ENCODE measurements at places on chromosomes 2 and 18.

DNA sequence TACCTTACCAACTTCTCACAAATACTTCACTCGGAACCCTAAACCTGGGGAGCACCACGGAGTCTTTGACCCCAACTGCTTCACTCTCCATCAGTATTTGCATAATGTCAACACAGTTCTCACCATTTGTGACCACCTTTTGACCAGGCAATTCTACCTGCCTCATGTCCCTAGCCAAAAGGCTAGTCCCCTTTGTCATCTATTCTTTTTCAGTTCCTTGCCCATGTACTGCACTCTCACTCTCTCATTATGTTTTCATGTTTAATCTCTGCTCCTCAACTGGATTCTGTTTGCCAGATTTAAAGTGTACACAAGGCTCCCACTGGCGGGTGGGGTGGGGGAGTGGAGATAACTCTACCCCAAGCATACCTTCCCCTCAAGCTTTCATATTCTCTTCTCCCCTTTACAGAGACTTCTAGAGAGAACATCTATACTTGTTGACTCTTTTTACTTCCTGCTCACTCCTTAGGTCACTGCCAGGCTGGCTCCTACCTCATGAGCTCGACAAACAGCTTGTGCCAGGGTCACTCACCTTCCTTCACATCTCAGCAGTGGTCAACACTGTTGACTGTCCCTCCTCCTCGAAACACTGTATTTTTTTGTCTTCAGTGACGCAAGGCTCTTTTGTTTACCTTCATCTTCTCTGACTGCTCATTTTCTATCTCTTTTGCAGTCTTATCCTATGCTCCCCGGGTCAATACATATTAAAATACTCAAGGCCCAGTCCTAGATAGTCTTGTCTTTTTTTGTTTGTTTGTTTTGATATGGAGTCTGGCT lies 88.7 kb upstream of the MAP4K3 start:
- no peak for DNase-seq

DNA sequence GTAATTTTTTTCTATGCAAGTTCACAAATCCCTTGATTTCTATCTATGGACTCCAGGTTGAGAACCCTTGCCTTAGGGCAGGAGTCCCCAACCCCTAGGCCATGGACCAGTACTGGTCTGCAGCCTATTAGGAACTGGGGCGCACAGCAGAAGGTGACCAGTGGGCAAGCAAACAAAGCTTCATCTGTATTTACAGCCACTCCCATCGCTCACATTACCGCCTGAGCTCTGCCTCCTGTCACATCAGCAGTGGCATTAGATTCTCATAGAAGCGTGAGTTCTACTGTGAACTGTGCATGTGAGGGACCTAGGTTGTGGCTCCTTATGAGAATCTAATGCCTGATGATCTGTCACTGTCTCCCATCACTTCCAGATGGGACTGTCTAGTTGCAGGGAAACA lies 70.2 kb upstream of the SMAD2 start:
- DNase-seq = no peak

- no peak for DNase-seq
These were observed 98.6 kb downstream of the HDAC4 start for GRCh38 chr2:239302083-239302807.

DNA sequence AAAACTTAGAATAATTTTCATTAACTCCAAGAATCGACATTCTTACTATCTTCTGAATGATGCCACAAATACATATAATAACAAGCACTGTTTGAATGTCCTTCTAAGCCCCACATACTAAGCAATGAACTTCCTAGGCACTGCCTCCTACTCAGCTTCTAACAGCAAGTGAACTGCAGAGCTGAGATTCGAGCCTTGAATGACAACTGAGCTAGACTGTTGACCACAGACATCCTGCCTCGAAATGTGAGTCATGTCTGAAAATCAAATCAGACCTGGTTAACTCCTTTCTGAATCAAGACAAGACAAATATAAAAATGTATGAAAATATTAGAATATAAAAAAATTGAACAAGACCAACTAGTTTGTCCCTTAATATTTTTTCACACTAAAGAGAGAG lies 108.1 kb downstream of the MYT1L start:
- DNase-seq = no peak

DNA sequence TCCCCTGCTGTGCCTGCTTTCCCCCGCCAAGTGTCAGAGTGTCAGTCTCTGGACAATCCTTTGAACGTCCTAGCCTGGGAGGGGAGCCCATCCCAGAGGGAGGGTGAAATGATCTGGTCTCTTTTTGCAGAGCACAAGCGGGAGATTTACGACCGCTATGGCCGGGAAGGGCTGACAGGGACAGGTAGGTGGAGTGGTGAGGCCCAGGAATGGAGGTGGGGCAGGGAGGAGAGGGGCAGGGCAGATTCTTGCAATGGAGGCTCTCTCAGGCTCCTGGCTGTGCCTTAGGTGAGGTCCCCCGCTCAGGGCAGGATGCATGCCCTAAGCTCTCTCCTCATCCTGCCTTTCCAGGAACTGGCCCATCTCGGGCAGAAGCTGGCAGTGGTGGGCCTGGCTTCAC lies 2.4 kb downstream of the DNAJB2 start:
- DNase-seq = no peak

GRCh38 chr2:240736281-240737250 lies 44.9 kb downstream of the AQP12A start:
- DNase-seq = no peak

- peak; percentile 31 for DNase-seq
These were observed 11.0 kb upstream of the UBE2F start for GRCh38 chr2:237955640-237956401.

DNA sequence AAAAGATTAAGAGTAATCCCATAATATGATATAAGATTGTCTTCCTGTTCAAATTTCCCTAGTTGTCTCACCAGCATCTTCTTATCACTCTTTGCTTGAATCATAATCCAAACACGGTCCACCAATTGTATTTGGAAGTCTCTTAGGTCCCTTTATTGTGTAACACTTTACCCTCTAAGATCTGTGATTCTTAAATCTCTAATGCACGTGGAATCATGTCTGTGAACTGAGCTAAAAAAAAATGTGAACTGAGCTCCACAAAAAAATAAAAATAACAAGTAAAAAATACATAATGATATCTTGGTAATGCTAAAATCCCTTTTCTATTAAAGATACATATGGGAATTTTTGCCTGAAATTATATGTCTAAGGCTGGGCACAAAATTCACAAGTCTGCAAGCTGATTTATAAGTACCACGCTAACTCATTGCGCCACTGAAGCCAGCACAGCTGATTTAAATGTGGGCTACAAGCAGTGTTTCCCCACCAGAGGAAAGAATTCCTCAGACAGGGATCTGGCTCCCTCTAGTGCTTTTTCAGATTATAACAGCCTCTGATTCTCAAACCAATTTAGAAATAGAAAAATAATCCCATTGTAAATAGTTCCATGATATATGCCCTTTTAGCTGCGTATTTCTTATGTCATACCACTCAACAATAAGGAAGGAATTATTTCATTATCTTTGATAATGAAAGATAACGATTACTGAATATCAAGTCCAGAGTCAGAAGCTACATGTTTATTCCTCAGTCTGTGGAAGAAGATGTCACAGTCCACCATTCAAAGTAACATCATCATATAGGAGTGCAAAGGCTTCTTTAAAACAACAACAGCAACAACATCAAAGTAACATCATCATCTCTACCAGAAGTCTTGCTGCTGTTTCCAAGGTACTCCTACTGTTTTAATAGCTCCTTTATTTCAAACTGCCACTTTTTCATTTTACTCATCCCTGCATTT lies 22.9 kb downstream of the RBM43 start:
- peak; percentile 92 for DNase-seq

GRCh38 chr2:133525613-133526529 lies 42.4 kb downstream of the NCKAP5 start:
- DNase-seq = no peak

- peak; percentile 31 for DNase-seq
These were observed 55.8 kb downstream of the ASXL2 start for GRCh38 chr2:25822190-25823117.
